Activated T-helper 17 cell treated with anti-CD3 and anti-CD28 coated beads, Interleukin-2, amount 50 U/mL, for 72 hours (primary cell): ENCODE measurements at places on chromosomes 6 and 20. TPM values are rescaled to one million over a fixed set of nuclear protein-coding genes. Genes with fewer than 3 reads are reported as not detected.

Gene LTB
- total RNA-seq: 269 TPM

Gene HDGFL1
- total RNA-seq: not detected

Gene ASIP
- not detected for total RNA-seq

Gene CDYL
- total RNA-seq: 23.3 TPM

Gene BPIFB2
- not detected for total RNA-seq

Gene ARMH2
- 0.45 TPM for total RNA-seq

DNA sequence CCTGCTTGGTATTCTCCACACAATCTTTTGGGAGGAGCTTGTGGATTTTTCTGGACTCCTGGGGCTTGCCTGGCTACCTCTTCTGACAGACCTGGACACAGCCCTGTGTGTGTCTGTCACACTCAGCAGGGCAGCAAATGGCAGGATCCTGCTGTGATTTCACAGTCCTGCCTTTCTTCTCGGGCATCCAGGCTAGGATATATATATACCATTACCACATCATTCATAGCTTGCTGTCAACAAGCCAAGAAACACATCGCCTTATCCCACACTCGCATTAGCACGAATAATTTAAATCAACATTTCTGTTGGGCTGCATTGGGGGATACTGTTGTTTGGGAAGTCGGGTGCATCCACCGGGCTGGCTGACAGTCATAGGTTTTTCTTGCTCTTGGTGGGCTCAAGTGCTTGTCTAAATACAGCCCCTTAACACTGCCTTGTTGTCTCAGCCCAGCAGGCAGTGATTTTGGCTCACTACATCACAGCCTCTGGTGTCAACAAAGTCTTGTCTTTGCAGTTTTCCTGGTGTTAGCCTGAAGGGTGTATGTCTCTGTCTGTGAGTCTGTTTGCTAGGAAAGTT is 154.9 kb upstream of the FERMT1 start:
- no peak for ATAC-seq

DNA sequence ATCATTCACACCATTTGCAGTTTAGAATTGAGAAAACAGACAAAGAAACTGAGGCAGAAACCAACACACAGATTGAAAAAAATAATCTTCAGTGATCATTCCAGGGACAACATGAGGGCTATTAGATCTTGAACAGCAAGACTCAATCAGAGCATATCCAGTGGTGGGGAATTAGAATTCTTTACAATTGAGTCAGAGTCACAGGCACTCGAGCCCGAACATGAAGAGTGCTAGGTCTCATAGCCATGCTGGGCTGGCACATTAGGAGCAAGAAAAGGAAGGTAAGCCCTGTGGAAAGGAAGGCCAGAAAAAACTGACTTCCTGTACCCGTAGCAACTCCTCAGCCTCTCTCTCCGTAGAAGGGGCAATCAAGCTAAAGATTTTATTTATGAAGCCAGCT is 419.9 kb downstream of the HAO1 start:
- no peak for ATAC-seq

DNA sequence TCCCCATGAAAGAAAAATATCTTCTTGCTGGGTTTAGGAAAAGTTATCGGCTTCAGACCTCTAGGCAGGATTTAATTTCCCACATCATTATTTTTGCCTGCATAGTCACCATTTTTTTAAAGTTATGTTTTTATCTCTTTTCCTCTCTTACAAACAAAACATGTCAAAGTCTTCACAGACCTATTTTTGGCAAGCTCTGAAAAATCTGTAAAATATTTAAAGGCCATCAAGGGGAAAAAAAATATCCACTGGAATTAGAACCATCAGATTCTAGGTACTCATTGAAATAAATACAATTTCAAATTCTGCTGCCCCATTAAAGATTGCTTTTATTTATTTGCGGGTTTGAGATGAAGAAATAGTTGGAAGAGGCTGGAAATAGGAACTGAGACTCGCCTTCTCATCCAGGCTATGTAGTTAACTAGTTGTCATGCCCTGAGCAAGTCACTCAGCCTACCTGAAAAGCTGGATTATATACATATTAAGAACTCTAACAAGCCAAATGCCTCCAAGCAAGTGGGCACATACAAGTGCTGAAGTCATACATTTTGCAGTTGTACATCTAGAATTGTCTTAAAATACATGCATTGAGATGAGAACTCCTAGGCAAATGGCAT is 101.7 kb upstream of the SASH1 start:
- no peak for ATAC-seq

DNA sequence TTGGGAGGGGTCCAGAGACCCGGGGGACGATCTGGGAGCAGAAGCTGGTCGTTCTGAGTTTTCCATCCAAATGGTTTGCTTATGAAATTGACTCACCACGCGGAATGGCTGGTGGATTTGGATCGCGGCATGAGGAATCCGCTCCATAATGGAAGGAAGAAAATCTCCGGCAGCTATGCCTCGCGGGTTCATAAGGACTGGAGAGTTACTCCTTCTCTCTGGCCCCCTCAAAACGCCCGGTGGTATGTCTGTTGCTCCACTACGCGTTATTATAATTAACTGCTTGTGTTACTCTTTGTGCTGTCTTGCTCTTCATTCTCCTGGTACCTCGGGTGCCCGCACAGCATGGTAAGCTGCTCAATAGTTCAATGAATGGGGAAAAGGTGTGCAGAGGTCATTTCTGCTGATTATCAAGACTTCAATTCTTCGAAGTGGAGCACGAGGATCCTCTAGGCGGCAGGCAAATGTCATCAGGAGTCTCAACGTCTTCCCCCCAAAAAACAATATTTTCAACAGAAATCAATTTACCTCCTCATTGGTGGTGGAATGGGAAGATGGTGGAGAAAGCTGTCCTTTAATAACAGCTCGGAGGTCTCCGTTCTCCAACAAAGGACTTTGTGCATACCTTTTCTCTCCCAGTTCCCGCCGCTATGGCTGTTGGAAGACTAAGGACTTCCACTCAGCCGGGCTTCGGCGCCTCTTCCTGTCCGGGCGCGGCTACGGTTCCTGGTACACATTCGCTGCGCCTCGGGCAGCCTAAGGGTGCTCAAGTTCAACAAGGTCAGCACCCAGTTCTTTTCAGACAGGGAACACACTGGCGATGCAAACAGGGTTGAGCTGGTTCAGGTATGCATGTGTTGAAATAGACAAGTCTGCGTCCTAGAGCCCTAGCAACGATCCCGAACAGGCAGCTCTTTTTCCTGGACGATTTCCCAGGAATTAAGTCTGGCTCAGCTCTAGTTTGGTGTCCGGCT is 9.2 kb upstream of the PRSS16 start:
- ATAC-seq: no peak

DNA sequence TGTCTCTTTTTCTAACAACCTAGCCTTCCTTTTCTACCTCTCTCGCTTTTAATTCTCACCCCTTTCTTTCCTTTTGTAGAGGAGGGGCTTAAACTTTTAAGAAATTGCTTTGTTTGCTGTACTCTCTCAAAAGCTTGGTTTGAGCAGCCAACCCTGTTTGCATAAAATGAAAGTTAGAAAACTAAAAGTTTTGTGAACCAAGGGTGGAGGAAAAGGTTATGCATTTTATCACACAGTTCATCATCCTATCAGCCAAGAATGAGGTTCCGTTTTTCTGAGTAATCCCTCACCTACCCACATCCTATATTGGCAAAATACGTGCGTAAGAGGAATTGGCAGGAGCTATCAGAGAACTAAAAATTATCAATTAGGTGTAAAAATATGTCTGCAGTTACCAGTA is 42.8 kb upstream of the LOC128125822 start:
- ATAC-seq: peak; percentile 89

DNA sequence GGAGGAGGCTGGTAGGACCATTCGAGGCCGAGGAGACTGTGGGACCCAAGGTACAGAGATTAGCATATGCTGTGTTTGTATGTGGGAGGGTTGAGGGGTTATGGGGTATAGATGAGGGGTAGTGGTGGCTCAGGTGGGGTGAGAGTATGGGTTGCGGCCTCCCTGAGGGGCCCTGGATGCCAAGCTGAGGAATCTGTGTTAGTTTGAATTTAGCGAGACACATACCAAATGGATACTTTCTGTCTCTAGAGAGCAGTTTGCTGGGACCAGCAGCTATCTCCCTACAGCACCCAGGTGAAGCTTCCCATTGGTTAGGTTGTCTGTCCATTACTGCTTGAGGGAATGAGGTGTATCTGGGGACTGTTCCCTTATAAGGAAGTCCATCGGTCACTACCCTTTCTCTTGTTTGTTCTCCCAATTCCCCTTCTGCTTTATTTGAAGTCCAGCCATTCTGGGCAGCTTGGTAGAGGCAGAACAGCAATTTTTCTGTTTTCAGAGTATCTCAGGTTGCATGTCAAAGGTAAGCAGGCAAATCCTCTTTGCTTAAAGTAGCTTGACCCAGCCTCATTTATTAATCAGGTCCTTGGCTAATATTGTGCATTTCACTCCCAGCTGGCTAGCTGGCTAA is 15.2 kb downstream of the CHMP4B start:
- ATAC-seq: no peak

- no peak for ATAC-seq
Observed at GRCh38 chr6:111176038-111176759, 88.9 kb downstream of the SLC16A10 start.
